ENCODE measurements at places on chromosomes 4 and X. TPM values are rescaled to one million over a fixed set of nuclear protein-coding genes. Genes with fewer than 3 reads are reported as not detected.

Gene CHST7
- total RNA-seq, result 26.0 TPM

Gene GAR1
- total RNA-seq, result 2.1 TPM

Gene LUZP4
- total RNA-seq, result not detected

Gene GALNTL6
- total RNA-seq, result not detected

Gene HTR2C
- not detected for total RNA-seq

Gene AREG
- total RNA-seq, result not detected

Gene VGLL1
- total RNA-seq, result not detected

Gene CAMK2D
- 46.6 TPM for total RNA-seq

Gene NSUN7
- not detected for total RNA-seq

Gene TMEM154
- 9.8 TPM for total RNA-seq
